ENCODE measurements at places on chromosomes 5 and 9.
A peak's percentile ranks its signal among the peaks of the same experiment; 100 is the strongest.

GRCh38 chr9:71514344-71514975 lies 253.9 kb downstream of the CEMIP2 start:
- no peak for DNase-seq

GRCh38 chr5:73733219-73733618 lies 107.2 kb downstream of the ARHGEF28 start:
- DNase-seq: no peak

DNA sequence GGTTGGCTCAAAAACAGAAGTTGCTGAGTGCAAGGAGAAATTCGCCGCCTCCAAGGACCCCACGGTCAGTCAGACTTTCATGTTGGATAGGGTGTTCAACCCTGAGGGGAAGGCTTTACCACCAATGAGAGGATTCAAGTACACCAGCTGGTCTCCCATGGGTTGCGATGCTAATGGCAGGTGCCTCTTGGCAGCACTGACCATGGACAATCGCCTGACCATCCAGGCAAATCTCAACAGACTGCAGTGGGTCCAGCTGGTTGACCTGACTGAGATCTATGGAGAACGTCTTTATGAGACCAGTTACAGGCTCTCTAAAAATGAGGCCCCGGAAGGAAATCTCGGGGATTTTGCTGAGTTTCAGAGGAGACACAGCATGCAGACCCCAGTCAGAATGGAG lies 7.7 kb downstream of the GTF3C4 start:
- no peak for DNase-seq

DNA sequence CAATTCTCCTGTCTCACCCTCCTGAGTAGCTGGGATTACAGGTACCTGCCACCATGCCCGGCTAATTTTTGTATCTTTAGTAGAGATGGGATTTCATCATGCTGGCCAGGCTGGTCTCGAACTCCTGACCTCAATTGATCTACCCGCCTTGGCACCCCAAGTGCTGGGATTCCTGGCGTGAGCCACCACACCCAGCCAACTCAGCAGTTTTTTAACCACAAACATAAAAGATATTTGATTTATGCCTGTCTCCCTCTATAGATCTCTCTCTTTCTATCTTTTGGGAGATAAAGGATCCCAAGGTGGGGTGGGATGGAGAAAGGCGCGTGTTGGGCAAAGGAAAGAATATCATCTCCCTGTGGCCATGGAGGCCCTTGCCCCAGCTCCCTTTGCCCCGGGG lies 26.8 kb downstream of the NR4A3 start:
- DNase-seq: no peak

DNA sequence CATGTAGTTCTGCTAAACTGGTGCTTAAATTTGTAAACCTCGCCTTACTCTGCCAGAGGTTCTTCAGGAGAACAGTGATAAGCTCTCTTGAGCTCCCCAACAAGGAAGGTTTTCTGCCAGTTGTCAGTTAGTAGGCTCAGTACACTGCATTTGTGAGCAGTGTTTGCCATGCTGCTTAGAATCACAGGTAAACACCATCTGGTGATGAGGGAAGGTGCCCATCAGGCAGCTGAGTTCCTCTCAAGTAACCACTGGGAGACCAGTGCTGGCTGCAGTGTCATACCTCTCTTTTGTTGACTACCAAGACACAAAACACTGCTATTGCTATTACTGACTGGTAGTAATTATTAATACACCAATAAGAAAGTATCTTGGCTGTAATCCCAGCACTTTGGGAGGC lies 186.2 kb upstream of the OTULINL start:
- no peak for DNase-seq

GRCh38 chr9:92949266-92949982 lies 2.1 kb downstream of the FGD3 start:
- no peak for DNase-seq

DNA sequence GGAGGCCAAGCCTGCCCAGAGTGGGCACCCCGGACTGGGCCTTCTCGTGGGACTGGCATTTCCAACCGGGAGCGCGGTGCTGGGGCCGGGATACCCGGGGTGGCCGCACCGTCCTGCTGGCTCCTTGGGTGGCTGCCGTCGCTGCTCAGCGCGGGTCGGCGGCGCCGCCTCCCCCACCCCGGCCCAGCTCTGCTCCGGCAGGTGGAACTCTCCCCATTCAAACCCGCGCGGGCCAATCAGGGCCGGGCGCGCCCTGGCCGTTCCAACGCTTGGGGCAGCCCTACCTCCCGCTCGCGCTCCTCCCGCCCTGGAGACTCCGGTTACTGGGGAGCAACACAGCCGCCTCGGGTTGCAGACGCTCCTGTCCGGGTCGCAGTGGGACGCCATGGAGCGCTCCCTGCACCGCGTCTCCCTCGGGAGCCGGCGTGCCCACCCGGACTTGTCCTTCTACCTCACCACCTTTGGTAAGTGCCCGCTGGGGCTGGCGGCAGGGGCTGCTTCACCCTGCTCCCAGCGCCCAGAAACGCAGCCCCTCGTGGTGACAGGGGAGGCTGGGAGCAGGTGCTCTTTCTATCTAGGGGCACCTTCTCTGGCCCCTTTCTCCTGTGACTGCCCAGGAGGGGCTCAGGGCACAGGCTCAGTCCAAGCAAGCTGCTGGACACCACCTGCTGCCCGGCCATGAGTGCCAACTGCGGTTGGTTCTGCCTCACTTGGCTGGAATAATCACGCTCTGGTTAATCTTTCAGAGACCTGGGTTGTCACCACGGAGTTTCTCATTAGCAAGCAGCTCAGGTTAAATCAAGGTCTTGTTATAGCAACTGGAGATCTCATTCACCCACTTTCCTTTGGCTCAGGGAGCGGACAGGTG lies at the start of gene RGS3:
RGS3 (plus strand) TSS at position 310 of the 868 bp plus-strand sequence; CDS start at position 386, 76 bp downstream.
- DNase-seq: peak; percentile 76

DNA sequence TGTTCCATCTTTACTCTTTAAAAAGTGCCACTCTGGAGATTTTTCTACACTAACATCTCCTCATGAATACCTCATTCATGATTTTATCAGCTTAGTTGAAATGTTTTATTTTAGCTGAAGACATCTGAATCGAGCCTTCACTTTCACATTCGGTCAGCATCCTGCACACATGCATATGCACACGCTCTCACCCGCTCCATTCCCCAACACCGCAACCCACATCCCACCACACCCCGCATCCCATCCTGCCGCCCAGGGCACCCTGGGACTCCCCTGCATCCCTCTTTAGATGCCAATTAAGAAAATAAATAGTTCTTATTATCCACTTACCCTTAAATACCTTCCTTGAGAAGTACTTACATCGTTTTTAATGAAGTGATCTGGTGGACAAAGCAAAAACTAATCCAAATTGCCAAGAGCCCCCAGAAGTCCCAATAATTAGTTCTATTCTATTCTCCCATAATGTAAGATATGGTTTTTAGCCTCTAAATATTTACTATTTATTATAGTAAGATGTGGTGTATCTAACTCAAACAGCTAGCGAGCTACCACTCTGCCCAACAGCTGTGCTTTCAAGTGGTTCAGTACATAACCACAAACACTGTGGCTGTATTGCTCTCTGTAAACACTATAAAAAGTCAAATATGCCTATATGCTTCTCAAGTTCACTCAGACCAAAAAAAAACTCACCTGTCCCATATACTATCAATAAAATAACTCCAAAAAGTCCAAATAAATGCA lies 38.2 kb downstream of the GZMK start:
- DNase-seq: no peak

GRCh38 chr9:137228968-137229896 lies 1.5 kb upstream of the SLC34A3 start:
- DNase-seq: no peak

DNA sequence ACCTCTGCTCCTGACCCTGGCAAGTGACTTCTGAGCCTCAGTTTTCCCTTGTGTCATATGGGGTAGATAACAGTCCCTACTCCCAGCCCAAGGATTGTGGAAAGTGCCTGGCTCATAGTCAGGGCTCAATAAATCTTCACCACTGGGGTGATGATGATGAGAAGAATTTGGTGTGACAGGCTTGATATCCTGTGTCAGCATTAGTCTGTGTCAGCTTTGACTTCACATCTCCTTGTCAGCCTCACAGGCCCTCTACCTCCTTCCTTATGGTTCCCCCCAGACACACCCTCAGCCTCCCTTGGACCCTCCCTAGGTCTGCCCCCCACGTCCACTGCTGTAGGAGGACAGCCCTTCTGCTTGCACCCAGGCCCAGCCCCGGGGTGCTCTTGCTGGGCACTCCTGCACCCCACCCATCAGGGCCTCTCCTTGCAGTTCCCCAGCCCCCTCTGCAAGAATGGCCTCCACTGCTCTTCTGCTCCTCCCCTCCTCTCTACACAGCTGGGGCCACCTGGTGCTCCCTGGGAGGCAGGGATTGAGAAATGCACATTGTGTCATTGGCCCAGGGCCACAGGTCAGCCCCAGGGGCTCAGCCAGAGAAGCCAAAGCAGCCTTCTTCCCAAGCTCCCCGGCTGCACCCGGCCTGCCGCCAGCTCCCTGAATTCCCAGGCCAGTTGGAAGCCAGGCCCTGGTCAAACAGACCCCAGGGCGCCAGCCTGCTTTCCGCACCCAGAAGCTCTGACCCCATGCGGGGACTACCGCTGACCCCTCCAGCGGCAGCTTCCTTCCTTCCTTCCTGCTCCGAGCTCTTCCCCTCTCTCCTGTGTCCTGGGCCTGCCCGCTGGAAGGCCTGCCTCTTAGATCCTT lies 7.7 kb downstream of the FGFR4 start:
- DNase-seq: peak; percentile 97

GRCh38 chr5:51376509-51376908 lies 6.7 kb upstream of the ISL1 start:
- DNase-seq: no peak

DNA sequence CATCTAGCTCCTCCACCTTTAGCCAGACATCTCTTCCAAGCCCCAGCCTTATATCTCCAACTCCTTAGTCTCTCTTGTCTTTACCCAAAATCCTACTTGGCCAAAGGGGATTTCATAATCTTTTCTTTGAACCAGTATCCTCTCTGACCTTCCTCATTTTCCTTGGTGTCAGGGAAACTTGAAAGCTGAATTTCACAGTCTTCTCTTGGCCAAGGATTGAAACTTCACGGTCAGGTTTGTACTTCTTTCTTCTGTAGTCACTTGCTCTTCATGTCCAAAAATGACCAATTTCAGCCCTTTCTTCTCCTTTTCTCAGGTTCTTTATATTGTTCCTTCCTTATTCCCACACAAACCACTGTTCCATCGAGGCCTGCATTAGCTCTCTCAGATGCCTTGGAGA lies 473.7 kb upstream of the KLF4 start:
- no peak for DNase-seq

DNA sequence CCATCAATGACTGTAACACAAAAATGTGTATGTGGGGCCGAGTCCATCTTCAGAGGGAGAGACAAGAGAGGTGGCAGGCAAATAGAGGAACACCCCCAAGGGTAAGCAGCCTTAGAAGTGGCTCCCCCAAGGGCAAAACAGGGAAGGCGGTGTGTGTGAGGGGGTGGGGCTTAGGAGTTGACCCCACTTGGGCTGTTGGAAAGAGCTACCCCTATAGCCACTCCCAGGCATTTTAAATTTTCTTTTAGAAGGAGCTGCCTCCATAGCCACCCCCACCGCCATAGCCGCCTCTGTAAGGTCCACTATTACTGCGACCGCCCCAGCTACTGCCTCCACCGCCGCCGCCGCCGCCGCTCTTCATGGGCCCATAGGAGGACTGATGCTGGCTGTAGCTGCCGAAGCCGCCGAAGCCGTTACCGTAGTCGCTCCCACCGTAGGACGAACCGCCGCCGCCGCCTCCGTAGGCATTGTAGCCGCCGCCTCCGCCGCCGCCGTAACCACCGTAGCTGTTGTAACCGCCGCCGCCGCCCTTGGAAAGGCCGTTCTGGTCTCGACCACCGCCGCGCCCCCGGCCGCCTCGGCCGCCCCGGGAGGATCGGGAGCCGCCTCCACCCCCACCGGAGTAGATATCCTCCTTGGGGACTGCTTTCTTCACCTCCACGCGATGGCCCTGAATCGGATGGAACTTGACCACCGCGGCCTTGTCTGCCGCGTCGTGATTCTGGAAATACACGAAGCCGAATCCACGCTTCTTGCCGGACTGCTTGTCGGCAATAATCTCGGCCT lies 1.1 kb downstream of the HNRNPA0 start:
- peak; percentile 10 for DNase-seq

DNA sequence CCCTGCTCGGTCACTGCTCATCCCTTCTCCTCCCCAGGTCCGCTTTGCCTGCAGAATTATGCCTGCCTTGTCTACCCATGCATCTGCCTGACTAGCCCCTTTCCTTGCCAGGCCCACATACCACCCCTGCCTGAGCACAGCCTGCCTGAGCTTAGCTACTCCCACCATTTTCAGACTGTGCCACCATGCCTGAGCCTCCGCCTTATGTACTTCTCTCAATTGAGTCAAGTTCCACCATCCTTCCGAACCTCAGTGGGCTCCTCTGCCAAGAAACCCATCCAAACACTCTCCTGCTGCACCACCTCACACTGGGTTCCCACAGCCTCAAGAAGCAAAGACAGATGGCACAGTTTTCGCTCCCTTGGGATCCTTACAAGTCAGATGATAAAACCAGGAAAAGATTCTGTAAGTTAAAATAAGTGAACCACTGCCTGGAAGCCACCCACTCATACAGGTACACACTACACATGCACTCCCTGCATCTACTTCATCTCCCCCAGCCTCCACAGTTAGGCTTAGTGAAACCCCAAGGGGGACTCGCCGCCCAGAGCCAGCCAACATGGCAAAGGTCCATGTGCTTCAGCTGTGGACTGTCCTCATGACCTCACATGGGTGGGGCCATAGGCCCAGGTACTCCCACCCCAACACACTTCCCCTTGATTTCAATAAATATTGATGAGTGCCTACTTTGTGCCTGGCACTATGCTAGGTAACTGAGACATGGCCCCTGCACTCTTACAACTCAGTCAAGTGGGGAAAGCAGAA lies 23.1 kb downstream of the P4HA2 start:
- no peak for DNase-seq

GRCh38 chr5:32278406-32278805 lies 34.3 kb downstream of the MTMR12 start:
- no peak for DNase-seq

DNA sequence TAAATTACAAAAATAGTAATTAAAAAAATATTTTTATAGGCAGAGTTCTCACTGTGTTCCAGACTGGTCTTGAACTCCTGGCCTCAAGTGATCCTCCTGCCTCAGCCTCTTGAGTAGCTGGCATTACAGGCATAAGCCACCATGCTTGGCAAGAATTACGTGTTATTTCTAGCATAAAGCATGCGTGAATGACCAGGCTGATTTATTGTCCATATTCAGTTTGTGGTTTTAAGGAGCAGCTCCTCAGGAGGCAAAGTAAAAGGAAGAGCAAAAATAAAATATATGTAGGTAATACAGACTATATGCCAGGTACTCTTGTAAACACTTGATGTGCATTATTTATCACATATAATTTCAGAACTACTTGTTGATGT lies 7.1 kb upstream of the CD180 start:
- DNase-seq: no peak

DNA sequence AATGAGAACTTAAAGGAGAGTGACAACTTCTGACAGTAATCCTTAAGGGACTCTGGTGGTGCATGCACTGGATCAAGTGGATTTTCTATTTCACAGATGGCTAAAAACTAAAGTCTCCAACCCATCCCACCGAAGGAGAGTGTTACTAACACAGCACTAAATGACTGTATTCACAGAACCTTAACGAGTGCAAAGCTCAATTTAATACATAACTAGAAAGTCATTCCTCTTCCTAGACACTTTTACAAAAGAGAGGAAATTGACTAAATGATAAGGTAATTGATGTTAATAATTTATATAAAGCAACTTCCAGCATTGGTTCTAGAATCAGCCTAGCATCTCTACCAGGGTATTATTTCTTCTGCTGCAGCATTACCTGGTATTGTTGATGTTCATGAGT lies 189.8 kb downstream of the ADAMTS12 start:
- no peak for DNase-seq

GRCh38 chr5:95191330-95191729 lies 93.6 kb downstream of the MCTP1 start:
- DNase-seq: no peak
